ENCODE measurements at places on chromosomes 12 and 14.

GRCh38 chr12:124519746-124520145 is 47.7 kb downstream of the NCOR2 start:
- H3K4me3 ChIP-seq, result no peak overlapping the region
- H3K4me1 ChIP-seq, result peaks cover 90% of the 10 kb centered on the region
- peak; percentile 73 for DNase-seq
- no peaks in the 10 kb centered on the region for H3K36me3 ChIP-seq
- peak overlapping the region; percentile 95 for H3K27ac ChIP-seq
- H3K27me3 ChIP-seq, result no peaks in the 10 kb centered on the region

DNA sequence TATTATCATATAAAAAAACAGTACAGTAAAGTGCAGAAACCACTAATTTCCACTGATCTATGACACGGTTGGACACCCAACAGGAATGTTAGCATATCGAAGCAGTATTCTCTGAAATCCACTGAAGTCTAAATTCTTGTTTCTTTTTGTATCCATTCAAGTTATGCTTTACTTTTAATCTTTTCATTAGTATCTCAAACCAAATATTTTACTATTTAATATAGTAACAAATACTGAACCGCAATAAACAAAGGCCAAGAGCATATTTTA is 41.1 kb downstream of the ATXN2 start:
- no peak overlapping the region for H3K4me3 ChIP-seq
- no peak for DNase-seq
- no peak overlapping the region for H3K27ac ChIP-seq
- H3K36me3 ChIP-seq, result no peaks in the 10 kb centered on the region
- H3K27me3 ChIP-seq, result no peaks in the 10 kb centered on the region
- H3K4me1 ChIP-seq, result no peaks in the 10 kb centered on the region

DNA sequence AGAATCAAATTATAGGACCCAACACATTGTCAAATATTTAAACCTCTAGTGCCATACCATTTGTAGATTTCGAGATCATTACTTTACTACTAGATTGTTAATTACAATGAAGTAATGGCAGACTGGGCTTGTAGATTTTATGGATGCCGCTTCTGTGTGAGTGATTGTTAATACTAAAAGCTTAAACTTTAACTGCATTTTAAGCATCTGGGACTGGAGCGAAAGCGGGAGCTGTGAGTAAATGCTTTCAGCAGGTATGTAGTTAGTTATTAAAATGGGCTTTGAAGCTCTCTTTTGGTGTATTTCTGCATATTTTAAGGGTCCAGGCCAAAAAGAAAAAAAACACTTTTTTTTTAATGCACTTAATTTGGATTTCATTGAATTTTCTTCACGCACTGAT is 519.3 kb downstream of the MED13L start:
- H3K27me3 ChIP-seq, result peaks cover 11% of the 10 kb centered on the region
- no peak overlapping the region for H3K4me3 ChIP-seq
- H3K36me3 ChIP-seq, result no peaks in the 10 kb centered on the region
- no peak for DNase-seq

DNA sequence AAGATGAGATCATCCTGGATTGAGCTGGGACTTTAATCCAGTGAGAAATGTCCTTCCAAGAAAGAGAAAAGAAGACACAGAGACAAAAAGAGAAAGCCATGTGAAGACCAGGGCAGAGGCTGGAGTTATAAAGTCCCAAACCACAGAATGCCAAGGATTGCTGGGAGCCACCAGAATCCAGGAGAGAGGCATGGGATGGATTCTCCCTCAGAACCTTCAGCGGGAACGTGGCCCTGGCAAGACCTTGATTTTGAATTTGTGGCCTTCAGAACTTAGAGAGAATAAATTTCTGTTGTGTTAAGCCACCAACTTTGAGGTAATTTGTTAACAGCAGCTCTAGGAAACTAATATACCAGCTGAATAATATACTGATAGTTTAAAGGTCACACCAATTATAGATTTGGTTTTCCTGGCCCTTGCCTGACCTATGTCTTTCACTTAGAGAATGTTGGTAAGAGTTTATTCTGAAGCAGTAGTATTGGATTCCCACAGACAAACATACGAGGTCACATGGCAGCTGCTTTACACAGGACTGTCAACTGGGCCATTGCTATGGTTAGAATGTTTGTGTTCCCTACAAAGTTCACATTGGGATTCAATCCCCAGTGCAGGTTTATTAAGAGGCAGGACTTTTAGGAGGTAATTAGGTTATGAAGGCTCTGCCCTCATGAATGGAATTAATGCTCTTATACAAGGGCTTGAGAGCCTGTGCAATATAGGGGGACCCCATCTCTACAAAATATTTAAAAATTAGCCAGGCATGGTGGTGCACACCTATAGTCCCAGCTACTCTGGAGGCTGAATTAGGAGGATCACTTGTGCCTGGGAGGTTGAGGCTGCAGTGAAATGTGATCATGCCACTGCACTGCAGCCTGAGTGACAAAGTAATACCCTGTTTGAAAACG is 156.5 kb upstream of the EEA1 start:
- DNase-seq, result no peak
- H3K36me3 ChIP-seq, result no peaks in the 10 kb centered on the region
- H3K27me3 ChIP-seq, result no peaks in the 10 kb centered on the region
- no peak overlapping the region for H3K4me3 ChIP-seq
- H3K27ac ChIP-seq, result no peak overlapping the region

- no peak overlapping the region for H3K27ac ChIP-seq
- DNase-seq, result no peak
- no peak overlapping the region for H3K4me3 ChIP-seq
- no peaks in the 10 kb centered on the region for H3K27me3 ChIP-seq
These were observed 365.2 kb downstream of the SEC23A start for GRCh38 chr14:38737686-38738407.

- H3K4me3 ChIP-seq, result no peak overlapping the region
- peaks cover 5% of the 10 kb centered on the region for H3K27me3 ChIP-seq
- no peaks in the 10 kb centered on the region for H3K4me1 ChIP-seq
- H3K27ac ChIP-seq, result no peak overlapping the region
- H3K36me3 ChIP-seq, result no peaks in the 10 kb centered on the region
- no peak for DNase-seq
These were observed 70.3 kb downstream of the TBX5 start for GRCh38 chr12:114335607-114336006.

GRCh38 chr12:88577537-88577936 is 2.7 kb downstream of the KITLG start:
- H3K27me3 ChIP-seq, result no peaks in the 10 kb centered on the region
- DNase-seq, result no peak
- H3K4me1 ChIP-seq, result peaks cover 71% of the 10 kb centered on the region

- no peaks in the 10 kb centered on the region for H3K36me3 ChIP-seq
- no peaks in the 10 kb centered on the region for H3K27me3 ChIP-seq
- no peak overlapping the region for H3K27ac ChIP-seq
- H3K4me1 ChIP-seq, result peaks cover 43% of the 10 kb centered on the region
These were observed 17.8 kb upstream of the LGALS3 start for GRCh38 chr14:55111122-55111708.

DNA sequence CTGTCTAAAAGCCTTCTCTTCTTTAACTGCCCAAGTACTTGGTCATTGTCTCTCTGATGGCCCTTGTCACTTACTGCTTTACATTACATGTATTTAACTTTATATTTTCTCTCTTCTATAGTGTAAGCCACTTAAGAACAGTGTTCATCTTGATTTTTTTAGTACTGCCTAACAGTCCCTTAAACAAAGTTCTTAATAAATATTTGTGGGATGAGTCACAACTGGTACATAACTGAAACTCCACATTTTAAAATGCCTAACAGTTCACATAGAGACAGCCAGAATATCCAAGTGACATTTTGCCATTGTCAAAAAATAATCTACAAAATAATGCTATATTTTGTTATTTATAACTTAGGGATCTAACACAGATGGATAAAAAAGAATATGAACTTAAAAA is 146.6 kb downstream of the STXBP6 start:
- no peaks in the 10 kb centered on the region for H3K27me3 ChIP-seq
- no peaks in the 10 kb centered on the region for H3K36me3 ChIP-seq
- peaks cover 8% of the 10 kb centered on the region for H3K4me1 ChIP-seq
- no peak for DNase-seq

DNA sequence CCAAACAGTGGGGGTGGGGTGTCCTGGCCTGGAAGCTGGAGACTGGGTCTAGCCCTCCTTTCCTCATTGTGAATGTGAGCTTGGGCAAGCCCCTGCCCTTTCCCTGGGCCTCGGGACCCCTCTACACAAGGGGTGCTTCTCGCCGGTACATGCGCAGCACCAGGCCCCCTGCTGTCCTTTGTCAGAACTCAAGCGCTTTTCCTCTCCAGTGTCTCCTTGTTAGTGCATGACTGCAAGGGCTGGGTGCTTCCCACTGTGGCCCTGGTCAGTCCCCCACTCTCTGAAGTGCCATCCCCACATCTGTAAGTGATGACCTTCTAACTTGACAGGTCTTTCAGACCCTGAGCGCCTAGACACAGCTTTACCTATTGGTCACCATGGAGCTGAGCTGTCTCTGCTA is 44.2 kb downstream of the DEGS2 start:
- no peak overlapping the region for H3K27ac ChIP-seq
- no peaks in the 10 kb centered on the region for H3K27me3 ChIP-seq
- DNase-seq, result no peak
- no peaks in the 10 kb centered on the region for H3K4me1 ChIP-seq
- H3K36me3 ChIP-seq, result no peaks in the 10 kb centered on the region

DNA sequence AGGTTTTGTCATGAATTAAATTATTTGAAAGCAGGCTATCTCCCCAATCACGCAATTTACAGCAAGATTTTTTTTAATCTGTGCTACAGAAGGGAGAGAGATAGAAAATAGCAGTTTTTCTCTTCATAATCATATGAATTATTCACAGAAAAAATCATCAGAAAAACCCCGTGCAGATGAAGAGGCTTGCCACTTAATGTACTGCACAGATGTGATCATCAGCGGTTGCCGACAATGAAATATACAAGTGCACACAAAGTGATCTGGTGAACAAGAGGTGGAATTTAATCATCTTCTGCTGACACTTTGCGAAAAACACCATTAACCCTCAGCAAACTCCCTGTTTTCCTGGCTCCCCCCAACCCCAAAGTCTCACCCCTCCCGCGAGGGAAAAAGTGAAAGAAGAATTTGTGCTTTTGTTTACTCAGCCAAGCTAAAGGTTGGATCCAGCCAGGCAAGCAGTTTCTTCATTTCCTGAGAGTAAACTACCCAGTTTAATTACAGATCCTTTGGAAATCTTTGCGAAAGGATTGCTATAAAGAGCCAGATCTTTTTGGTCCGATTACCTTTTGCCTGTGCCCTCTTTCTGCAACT is 3.1 kb upstream of the LMO3 start:
- H3K4me3 ChIP-seq, result no peak overlapping the region
- no peak overlapping the region for H3K27ac ChIP-seq
- peaks cover 22% of the 10 kb centered on the region for H3K27me3 ChIP-seq

DNA sequence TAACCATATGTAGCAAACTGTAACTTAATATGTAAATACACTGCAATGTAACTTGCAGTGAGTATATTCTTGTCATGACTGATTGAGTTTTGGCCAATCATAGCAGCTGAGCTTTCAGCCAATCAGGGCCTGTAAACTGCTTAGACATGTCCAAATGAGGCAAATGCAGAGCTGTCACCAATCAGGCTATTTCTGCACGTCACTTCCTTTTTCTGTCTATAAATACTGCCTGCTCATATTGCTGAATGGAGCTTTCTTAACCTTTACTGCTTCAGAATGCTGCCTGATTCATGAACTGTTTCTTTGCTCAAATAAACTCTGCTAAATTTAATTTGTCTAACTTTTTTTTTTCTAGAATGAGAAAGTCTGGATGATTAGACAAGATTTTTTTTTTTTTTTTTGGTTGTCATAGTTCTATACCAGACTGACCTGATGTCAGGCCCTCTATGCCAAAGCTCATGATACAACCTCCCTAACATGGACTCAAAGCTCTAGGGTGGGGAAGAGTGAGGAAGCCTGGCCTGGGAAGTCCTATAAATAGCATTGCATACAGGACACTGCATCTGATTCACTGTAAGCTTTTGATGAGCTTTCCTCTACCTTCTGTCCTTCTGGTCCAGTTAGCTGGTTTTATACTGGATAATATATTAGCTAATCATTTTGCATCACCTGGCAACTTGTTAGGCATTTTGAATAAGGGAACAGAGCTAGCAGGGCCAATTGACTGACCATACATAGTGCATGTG is 12.0 kb downstream of the MGP start:
- no peaks in the 10 kb centered on the region for H3K36me3 ChIP-seq
- no peak for DNase-seq
- no peaks in the 10 kb centered on the region for H3K27me3 ChIP-seq
- no peaks in the 10 kb centered on the region for H3K4me1 ChIP-seq
- H3K4me3 ChIP-seq, result no peak overlapping the region

GRCh38 chr14:90604356-90604755 is 207.5 kb downstream of the CALM1 start:
- H3K4me1 ChIP-seq, result peaks cover 14% of the 10 kb centered on the region
- H3K36me3 ChIP-seq, result peaks cover 4% of the 10 kb centered on the region
- H3K27me3 ChIP-seq, result no peaks in the 10 kb centered on the region
- H3K4me3 ChIP-seq, result no peak overlapping the region
- DNase-seq, result no peak

DNA sequence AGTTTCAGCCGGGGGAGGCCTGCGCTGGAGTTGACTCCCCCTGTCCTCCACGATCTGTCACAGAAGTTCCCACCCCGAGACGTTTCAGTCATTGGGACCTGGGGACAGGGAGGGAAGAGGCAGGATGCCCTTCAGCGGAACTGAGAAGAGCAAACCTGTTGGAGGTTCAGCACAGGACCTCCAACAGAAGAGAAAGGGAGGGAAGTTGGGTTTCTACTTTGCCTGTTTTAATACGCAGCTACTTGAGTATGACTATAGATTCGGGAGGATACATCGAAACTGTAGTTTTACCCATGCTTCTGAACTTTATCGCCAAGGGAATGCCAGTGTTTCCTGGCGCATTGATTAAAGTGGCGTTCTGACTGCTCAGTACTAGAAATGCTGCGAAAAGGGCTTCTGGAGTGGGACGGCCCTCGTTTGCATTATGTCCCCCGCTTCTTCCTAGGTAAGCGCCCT is 2.3 kb upstream of the DUSP6 start:
- no peak for DNase-seq
- peaks cover 54% of the 10 kb centered on the region for H3K4me1 ChIP-seq
- no peaks in the 10 kb centered on the region for H3K36me3 ChIP-seq
- H3K27ac ChIP-seq, result peak overlapping the region; percentile 99

- H3K4me1 ChIP-seq, result no peaks in the 10 kb centered on the region
- no peak for DNase-seq
- no peak overlapping the region for H3K4me3 ChIP-seq
- no peak overlapping the region for H3K27ac ChIP-seq
- H3K27me3 ChIP-seq, result no peaks in the 10 kb centered on the region
These were observed 37.5 kb downstream of the GNG2 start for GRCh38 chr14:51897791-51898355.

GRCh38 chr12:121576851-121577391 is 3.9 kb downstream of the KDM2B start:
- H3K4me3 ChIP-seq, result peak overlapping the region; percentile 2
- peak overlapping the region; percentile 92 for H3K27ac ChIP-seq
- no peak for DNase-seq
- no peaks in the 10 kb centered on the region for H3K27me3 ChIP-seq
- peaks cover 13% of the 10 kb centered on the region for H3K36me3 ChIP-seq

GRCh38 chr14:74577247-74577947 is 34.6 kb downstream of the LTBP2 start:
- DNase-seq, result no peak
- no peaks in the 10 kb centered on the region for H3K36me3 ChIP-seq
- H3K27ac ChIP-seq, result no peak overlapping the region
- no peak overlapping the region for H3K4me3 ChIP-seq
